ENCODE measurements at places on chromosomes 5 and 9.

DNA sequence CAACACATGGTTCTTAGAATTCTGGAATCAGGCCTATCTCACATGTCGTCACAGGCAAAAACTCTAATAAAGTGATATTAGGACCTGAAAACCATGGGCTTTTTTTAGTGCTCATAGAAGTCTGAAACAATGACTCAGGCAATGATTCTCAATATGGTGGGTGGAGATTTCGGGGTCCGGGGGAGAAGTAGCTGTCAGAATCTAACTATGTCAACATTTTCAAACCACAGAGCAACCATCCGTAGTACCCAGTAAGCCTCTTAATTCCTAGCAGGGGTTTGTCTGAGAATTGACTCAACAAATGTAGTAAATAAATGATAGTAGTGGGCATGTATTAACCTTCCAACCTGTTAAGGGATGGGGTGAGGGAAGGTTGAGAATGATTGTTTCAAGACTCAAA is 2.6 kb downstream of the AMACR start:
- no peak for DNase-seq

DNA sequence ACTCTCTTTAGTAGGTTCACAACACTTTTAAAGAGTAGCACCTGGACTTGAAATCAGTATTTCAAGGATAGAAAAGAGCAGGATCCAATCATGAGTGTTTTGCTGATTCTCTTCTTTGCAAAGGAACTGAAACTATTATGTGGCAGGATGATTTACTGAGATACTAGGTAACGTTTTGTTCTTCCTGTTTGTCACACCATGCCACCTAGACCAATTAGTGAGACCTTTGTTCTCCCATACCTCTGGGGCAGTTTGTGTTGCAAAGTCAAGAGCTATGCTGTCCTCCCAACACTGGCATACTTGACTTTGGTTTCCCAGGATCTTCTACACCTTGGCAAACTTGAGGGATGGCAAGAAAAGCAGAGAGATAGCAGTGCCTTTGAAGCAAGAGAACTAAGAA is 43.4 kb downstream of the PPP1R2B start:
- DNase-seq = no peak

- DNase-seq = peak; percentile 51
Measured at GRCh38 chr5:125326150-125326510, 579.7 kb upstream of the ZNF608 start.

DNA sequence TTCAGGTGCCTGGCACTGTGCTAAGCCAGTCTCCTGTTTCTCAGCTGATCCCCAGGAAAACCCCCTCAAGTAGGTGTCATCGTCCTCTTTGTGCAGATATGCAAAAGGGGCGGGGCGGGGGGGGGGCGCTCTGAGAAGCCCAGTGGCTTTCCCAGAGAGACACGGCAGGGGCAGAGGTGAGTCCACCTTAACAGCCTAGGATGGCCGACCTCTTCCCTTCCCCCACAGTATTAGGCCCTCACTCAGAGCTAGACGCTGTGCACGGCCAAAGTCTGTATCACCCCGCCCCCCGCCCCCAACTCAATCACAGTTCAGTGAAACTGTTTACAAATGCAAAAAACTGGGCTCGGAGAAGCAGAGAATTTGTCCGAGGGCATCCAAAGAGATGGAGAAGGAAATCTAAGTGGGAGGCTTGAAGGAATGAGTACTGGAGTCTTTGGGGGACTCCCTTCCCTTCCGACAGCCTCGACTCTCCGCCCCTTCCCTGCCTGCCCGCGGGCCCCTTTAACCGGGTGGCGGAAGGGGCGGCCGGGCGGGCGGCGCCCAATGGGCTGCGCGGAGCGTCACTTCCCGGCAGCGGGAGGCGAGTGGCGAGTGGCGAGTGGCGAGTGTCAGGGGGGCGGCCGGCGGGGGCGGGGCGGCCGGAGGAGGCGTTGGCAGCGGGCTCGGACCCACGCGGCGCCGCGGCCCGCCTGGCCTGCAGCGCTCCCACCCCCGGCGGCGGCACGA is at the start of gene ERGIC1:
Gene ERGIC1 (plus strand): TSS at position 566 of the 729 bp plus-strand sequence. CDS start 163 bp downstream, at position 729.
- peak; percentile 94 for DNase-seq

GRCh38 chr9:15295761-15296405 is 11.1 kb downstream of the TTC39B start:
- DNase-seq = no peak

DNA sequence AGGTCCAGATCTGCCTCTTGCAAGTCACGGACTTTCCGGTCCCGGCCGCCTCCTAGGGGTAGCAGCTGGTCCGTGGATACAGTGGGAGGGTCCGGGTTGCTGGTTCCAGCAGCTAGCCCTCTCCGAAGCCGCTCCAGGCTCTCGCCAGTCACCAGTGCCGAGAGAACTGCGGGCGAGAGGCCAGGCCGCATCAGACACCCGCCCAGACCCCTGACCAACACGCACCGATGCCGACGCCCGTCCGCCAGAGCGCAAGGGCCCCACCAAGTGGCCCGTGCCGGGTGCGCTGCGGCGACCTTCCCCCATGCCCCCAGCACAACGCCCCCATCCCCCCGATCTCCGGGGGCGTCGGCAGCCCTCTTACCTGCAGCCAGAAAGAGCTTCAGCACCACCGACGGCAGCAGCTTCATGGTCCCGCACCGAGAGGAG is 470 bp downstream of the HBEGF start:
- DNase-seq = peak; percentile 58

DNA sequence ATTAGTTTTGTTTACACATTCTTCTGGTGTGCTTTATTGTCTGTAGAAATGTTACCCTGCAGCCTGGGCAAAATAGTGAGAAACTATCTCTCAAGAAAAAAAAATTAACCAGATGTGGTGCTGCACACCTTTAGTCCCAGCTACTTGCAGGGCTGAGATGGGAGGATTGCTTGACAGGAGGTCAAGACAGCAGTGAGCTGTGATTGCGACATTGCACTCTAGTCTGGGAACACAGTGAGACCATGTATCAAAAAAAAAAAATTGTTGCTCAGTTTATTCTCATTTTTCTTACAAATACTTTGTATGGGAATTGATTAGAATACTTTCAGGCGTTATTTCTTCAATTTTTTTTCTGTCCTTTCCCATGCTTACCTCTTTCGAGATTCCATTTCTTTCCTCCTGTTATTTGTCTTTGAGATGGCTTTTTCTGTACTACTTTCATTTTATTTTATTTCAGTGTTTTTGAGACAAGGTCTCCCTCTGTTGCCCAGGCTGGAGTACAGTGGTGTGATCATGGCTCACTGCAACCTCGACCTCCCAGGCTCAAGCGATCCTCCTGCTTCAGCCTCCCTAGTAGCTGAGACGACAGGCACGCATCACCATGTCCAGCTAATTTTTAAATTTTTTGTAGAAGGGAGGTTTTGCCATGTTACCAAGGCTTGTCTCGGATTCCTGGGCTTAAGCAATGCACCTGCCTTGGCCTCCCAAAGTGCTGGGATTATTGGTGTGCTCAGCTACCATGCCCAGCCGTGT is 24.9 kb downstream of the TENT2 start:
- DNase-seq = no peak

DNA sequence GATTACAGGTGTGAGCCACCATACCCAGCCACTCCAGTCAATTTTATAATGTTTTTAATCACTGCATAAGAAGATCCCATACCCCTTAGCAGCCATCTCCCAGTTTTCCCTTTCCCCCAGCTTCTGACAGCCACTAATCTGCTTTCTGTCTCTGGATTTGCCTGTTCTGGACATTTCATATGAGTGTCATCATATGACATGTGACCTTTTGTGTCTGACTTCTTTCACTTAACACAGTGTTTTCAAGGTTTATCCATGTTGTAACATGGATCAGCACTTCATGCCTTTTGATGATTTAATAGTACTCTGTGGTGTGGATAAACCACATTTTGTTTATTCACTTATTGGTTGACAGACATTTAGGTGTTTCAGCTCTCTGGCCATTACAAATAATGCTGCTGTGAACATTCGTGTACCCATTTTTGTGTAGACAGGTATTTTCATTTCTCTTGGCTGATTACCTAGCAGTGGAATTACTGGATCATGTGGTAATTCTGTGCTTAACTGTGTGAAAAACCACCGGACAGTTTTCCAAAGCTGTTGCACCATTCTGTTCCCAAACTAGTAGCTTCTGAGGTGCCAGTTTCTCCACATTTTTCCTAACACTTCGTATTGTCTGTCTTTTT is 8.6 kb downstream of the SUSD3 start:
- no peak for DNase-seq

DNA sequence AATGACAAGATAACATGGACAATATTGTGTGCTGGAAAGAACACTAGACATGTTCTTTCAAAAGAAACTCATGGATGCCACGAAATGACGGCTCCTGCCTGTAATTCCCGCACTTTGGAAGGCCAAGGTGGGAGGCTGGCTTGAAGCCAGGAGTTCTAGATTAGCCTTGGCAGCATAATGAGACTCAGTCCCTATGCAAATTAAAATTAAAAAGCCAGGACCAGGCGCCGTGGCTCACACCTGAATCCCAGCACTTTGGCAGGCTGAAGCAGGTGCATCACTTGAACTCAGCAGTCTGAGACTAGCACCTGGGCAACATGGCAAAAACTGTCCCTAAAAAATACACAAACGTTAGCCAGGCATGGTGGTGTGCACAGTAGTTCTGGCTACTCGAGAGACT is 814.2 kb downstream of the BRINP1 start:
- no peak for DNase-seq

DNA sequence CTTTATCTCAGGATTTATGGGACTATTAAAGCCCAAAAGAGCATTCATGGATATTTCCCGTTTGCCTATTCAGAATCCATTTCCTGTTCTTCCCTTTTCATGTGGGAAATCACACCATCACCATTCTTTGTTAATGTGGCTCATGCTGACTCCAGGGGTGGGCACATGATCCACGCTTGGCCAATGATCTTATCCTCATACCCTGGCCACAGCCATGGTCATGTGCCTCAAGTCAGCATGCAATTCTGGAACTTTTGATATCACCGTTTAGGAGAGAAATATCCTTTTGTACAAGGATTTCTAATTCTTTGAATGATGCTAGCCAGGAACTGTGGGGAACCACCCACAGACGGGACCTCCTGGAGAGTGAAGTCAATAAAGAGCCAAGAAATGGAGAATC is 272.2 kb downstream of the PRELID2 start:
- no peak for DNase-seq

DNA sequence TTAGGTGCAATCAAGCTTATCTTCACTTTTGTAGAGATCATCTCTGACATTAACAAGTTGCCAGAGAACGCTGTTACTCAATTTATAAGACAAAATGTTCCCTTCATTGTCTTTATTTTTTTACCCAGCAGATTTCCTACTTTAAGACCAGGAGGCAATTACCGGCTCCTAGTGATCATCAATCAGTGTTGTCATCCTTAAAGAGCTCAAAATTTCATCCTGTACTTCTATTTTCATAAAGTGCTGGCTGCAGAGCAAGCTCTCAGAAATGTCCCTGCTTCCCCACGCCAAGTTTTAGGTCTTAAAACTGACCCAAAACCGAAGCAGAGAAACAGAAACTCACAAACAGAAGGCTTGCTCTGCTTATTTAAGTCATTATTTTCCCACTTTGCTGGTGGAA is 82.9 kb downstream of the PJA2 start:
- no peak for DNase-seq

DNA sequence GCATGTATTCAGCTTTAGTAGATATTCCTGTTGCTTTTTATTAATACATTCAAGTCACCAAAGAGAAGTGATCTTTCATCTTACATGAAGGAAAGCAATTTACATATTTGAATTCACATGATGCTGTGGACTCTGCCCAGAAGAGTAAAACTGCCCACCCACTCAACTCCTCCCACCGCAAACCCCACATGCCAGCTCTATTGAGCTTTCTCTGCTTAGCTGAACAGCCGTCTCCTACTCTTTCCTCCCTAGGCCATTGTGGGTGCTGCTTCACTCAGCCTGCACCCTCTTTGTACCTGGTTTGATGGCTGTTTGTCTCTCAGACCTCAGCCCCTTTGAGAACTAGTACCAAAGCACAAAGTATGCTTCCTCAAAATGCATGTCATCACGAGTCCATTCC is 48.4 kb upstream of the MAP3K1 start:
- DNase-seq = no peak

GRCh38 chr9:16405421-16405820 is 465.0 kb downstream of the BNC2 start:
- DNase-seq = no peak

DNA sequence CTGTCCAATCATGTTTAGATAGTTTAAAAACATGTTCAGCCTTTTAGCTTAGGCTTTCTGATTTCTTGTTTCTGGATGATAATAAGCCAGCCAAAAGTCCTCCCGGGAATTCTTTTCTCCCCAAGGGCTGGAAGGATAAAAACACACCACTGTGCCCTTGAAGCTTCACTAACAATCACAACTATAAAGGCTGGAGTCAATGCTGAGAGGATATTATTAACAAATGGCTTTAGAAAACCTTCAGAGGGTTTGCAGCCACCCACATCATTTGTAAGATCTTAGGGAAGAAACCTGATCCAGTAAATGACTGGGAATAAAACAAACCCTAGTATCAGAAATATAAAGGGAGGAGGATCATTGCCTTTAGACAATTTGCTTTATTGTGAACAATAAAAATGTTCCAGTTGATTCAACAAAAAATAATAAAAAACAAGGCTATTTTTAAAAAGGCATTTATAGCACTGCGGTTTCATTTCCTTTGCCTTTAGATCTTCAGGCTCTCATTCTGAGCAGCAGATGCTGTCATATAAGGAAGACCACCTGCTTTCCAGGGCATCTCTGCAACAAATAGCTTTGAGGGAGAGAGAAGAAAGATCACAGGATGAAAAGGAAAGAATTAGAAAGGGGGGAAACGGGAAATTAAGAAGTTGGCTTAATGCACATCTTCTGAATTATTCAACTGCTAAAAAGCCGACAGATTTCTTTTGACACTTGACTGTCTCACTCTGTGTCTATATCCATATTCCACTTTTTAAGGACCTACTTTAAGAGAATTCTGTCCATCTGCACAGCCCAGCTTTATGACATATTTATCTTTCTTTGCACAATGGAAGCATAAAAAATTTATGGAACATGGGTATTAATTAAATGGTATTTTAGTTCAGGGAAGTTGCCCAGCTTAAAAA is 277.2 kb upstream of the SLC24A2 start:
- DNase-seq = no peak

GRCh38 chr5:159342840-159343239 is 12.6 kb upstream of the IL12B start:
- no peak for DNase-seq

DNA sequence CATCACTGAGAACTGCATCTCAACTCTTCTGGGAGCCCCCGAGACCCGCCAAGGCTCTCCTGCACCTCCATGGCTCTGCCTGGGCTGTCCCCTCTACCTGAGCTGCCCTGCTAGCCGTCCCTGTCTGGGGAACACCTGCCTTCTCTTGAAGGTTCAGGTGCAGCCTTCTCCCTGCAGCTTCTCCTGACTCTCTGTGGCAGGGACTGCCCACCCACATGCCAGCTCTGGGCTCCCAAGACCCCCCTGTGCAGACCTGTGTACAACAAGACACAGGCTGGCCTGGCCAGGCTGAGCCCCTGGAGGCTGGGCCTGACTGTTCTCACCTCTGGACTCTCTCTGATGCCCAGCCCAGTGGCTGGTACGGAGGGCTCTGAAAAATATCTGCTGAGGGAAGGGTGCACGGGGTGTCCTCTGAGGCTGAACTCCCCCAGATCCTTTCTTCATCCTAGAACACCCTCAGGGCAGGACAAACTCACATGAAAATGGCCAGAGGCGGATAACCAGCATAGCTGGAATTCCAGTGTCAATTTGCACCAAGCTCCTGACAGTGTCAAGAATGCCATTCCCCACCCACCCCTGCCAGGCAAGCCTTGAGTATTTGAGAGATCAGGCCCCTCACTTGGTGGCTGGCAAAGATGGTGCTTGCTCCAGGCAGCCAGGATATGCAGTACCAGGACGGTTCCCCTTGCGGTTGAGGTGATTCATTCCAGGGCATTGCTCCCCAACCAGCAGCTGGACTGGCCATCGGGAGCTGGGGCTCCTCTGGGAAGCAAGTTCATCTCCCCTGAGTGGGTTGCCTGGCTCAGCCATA is 40.9 kb upstream of the SLC25A51 start:
- DNase-seq = no peak

GRCh38 chr9:72883875-72884274 is 69.0 kb downstream of the ALDH1A1 start:
- DNase-seq = no peak
